Activated CD8-positive, alpha-beta memory T cell treated with anti-CD3 and anti-CD28 coated beads for 4 hours (primary cell): ENCODE measurements at places on chromosomes 4 and X.
A peak's percentile ranks its signal among the peaks of the same experiment; 100 is the strongest.

DNA sequence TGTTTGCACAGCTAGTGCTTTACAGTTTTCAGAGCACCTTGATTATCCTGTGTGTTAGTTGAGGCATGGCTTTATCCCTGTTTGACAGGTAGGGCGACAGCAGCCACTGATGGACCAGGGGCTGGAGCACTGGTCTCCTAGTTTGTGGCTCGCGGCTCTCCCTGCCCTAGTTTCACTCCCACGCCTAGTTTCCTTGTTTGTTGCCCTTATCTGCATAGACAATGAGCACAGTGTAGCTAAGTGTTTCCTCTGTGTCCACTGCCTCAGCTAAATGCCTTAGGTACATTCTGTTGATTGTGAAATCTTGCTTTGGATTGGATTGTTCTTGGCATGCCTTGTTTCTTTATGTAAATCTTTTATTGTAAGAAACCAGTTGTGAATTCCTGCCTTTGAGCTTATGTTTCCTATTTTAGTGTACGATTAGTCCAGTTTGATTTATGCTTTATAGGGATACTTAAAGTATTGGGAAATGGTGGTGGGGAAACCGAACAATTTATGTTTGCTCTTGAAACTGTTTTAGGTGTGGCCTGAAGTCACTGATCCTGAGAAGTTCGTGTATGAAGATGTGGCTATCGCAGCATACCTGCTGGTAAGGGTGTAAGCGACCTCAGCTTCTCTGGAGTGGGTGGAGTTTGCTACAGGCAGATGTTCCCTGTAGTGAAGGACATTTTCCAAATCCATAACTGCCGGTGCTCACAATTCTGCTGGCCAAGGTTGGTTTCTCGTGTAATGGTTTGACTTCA, 11.0 kb downstream of the TRMT44 start:
- DNase-seq: no peak

DNA sequence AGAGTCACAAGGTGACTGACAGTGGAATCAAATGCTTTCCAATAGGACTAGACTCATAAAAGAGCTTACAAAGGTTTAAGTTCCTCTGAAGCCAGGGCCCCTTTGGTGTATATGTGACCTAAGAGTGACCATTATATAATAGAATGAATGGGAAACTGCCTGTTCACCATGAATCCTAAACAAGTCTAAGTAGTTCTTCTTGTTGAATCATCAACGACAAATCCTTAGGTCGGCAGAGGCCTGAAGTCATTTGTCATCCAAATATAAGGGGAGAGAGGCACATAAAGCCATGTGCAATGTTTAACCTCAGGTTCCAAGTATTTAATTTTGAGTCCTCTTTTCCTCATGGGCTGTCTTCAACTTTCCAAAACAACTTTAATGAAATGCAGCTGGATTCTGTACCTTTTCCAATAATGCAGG, 122.4 kb downstream of the RASL11B start:
- no peak for DNase-seq

DNA sequence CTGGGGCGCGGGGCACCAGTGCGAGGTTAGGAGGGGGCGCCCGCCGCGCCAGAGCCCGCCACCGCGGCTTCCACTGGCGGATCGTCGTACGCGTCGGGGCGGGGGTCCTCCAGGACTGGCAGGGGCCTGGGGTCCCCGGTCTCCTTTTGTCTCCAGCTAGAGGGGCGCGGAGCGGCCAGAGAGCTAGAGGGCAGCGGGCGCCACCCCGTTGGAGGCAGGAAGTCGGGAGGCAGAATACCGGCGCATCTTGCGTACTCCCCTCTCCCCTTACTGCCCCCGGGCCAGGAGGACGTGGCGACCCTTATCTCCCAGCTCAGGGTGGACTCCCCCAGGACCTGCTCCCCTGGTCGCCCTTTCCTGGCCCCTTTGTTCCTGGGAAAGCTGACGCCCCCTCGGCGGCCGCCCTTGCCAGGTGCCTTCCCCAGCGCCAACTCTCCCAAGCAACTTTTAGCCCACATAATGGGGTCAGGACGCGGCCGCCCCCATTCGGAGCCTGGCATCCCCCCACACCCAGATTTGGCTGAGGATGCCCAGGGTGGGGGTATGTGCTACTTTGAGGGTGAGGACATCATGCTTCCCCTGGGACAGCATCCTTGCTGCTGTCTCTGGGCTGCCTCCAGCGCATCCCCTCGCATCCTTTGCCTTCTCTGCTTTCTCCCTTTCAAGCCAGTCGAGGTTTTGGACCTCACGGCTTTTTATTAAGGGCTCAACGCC, 933 bp downstream of the CNKSR2 start:
- no peak for DNase-seq

DNA sequence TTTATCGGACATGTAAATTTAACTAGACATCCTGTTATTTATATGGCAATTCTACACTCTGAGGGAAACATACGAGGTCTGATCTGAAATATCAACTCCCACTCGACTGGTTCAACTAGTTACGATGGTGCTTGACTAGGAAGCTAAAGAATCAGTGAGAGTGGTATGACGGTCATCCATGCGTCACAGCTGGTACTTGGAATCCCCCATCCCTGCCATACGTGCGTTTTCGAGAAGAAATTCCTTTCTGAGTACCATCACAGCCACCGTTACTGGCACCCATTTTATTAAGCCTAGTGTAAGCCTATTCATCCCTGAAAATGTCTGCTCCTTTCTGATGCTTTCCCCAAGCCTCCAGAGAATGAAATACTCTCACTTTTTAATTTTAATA, 695 bp upstream of the PIGA start:
- peak; percentile 12 for DNase-seq

GRCh38 chrX:110087485-110088356, 84.8 kb downstream of the TMEM164 start:
- DNase-seq: no peak

DNA sequence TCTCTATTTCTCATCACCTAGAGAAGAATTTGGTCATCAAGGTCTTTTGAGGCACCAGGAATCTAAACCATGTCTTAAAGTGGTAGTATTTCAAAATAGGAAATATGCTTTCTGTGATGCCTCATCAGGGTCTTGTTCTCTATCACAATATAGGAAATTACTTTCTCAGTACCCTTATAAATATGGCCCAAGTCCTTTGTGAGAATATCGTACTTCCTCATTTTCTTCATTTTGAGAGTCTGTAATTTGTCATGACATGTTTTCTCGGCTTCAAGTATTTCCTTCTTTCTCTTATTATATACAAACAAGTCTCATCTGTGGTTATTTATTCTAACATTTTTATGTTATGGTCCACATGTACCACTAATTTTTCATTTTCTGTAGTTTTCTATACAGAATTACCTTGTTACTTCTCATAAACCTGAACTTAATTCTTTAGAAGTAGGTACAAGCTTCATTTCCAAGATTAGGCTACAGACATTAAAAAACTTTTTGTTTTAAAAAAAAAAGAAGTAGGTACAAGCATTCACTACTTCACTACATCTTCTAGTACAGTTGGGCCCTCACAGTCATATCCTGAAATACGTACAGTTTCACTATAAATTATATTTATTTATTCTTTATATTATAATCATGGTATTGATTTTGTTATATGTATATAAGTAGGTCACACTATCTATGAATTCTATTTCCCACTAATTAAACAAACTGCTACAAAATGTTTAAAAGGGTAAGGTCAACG, 54.4 kb downstream of the KLHL13 start:
- DNase-seq: no peak

DNA sequence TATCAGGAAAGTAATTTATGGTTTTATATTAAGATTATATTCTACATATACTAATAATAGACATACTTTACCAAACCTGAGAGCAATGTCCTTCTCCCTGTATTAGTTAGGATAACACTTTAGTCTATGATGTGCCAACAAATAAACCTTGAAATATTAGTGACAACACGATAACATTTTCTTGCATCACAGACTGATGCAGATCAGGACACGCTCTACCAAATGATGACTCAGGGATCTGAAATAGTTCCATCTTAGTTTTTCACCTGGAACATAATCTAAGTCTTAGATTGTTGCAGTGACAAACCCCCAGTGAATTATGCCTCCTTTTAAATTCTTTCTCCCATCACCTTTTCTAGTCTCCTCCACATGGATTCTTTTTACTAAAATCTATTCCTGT, 214.2 kb downstream of the CLCN4 start:
- no peak for DNase-seq

- no peak for DNase-seq
Observed at GRCh38 chr4:72295966-72296557, 264.3 kb downstream of the NPFFR2 start.

GRCh38 chr4:40550948-40551462, 78.7 kb downstream of the RBM47 start:
- no peak for DNase-seq

DNA sequence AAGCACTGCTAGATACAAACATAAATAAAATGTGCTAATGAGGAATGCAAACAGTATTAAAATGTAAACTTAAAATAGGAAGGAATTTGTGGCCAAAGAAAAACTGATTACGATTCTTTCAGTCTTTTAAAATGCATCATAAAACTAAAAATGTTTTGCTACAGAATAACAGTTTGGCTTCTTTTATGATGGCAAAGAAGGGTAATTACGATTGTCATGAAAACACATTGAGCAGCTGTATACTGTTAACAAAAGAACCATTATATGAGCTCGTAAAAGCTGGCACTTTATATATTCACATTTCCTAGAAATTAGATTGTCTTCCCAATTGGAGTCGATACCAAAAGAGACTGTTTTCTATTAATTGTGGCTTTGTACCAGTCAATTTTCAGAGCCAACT, 290.4 kb downstream of the NR3C2 start:
- no peak for DNase-seq

DNA sequence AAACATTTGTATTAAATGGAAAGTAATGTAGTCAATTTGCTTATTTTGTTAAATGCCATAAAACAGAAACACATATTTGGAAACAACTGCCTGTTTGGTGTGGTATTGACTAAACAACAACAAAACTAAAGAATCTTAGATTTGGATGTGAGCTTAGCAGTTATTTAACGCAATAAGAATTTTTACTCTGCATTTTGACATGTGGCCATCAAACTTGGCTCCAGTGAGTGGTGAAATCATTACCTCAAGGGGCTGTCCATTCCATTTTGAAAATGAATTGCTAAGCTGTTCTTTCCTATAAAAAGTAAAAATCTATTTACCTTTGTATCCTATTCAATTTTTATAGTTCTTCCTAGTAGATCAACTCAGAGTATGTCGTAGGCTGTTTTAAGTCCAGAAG, 84.2 kb downstream of the DKK2 start:
- DNase-seq: no peak

- no peak for DNase-seq
Observed at GRCh38 chrX:119502727-119503483, 34.7 kb downstream of the SLC25A5 start.

GRCh38 chrX:102711872-102712215, 404 bp upstream of the GPRASP2 start:
- DNase-seq: no peak
